Globus pallidus (tissue), 1 donor: ENCODE measurements at places on chromosomes 2 and 18.

- DNase-seq: no peak
Measured at GRCh38 chr18:3689986-3690763, 240.2 kb downstream of the TGIF1 start.

- no peak for DNase-seq
Measured at GRCh38 chr2:162839419-162839818, 852 bp upstream of the KCNH7 start.

GRCh38 chr2:17643031-17643615, 102.6 kb downstream of the VSNL1 start:
- no peak for DNase-seq

DNA sequence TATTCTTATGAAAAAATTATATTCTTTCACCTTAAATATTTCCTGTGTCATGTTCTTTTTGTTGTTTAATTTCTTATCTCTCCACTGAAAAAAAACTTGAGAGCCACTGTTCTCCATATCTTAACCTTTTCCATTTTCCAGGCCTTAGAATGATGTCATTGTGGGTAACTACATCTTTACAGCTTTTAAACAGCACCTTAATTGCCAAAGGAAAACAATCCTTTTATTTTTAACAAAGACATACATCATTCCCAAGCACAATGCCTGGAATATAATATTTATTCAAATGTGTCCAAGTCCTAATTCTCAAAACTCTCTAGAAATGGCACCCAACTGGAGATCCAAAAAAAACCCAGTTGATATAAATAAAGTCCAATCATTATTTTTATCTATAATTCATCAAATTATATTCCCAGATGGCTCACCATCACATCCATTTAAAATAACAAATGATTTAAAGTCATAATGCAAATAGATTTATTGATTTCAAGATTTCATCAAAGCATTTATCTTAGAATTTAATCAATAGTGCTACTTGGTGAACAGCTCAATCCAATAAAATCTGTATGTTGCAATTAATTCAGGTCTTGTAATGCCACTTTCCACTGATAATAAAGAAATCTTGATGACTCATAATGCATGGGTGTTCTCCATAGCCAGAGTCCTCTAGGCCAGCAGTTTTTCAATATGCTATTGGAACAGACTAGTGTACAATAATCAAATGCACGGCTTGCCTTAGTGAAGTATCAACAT, 107.1 kb upstream of the MAPRE2 start:
- no peak for DNase-seq

GRCh38 chr2:231241755-231242507, 43.5 kb downstream of the ARMC9 start:
- peak; percentile 20 for DNase-seq

GRCh38 chr18:75213611-75214331, 3.2 kb downstream of the TSHZ1 start:
- no peak for DNase-seq

GRCh38 chr2:42794271-42795046, 2.1 kb upstream of the HAAO start:
- DNase-seq: no peak

DNA sequence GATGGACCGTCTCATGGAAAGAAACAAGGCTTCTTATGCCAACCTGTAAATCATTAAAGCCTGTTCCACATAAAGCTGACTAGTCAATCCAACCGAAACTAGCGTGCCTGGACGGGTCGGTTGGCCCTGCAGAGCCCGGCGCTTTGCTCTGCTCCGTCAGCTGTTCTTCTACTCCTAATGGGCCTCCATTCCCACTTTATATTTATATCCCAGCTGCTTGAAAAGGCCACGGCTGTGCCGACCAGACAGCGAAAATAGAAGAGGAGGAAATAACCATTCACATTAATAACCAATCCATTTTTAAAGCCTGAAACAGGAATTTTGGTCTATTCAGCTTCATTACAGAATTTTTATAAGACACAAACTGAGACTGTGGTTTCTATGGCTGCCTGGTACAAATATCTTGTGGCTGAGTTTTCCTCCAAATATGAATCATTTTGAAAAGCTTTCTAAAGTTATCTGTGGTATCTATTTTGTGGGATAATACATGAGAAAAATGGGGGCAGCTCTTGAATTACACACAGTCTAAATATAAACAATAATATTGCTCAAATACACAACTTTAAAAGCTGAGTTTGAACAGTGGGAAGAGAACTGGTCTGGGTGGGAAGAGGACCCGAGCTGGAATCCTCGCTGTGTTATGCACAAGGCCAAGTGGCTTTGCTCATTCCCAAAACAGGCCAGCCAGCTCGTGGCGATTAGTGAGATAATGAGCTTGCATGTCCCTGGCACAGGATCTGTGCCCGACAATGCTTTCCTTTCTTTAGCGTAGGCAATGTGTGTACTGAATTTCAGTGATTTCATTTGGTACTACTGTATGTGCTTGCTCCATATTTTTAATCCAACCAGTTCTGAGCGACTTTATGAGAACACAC, 10.5 kb upstream of the FAM124B start:
- DNase-seq: no peak

GRCh38 chr2:241904011-241904718, 34.6 kb downstream of the RTP5 start:
- no peak for DNase-seq

GRCh38 chr2:35339211-35339610, 1016.4 kb upstream of the CRIM1 start:
- DNase-seq: no peak

DNA sequence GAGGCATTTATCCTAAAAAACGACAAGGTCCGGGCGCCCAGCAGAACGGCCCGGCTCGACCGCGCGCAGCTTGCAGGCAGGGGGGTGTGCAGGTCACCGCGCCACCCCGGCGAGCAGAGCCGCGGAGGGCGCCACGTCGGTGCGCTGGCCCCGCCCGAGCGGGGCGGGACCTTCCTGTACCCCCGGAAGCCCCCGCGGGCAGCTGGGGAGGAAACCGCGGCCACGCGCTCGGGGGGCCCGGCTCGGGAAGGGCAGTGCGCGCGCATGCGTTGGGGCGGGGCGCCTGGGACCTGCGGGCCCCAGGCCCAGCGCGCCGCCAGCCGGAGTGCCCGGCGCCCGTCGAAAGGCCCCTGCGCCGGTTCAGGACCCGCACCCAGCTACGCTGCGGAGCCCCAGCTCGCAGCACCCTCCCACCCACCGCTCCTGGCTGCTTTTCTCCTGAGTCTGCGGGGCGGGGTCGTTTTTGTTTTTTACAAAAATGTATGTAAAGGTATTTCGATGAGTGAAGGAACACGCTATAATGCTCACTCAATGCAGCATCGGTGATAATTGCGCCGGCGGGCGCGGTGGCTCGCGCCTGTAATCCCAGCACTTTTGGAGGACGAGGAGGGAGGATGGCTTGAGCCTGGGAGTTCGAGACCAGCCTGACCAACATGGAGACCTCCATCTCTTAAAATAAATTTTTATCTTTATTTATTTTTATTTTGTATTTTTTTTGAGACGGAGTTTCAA, 47.7 kb upstream of the POMC start:
- peak; percentile 54 for DNase-seq

DNA sequence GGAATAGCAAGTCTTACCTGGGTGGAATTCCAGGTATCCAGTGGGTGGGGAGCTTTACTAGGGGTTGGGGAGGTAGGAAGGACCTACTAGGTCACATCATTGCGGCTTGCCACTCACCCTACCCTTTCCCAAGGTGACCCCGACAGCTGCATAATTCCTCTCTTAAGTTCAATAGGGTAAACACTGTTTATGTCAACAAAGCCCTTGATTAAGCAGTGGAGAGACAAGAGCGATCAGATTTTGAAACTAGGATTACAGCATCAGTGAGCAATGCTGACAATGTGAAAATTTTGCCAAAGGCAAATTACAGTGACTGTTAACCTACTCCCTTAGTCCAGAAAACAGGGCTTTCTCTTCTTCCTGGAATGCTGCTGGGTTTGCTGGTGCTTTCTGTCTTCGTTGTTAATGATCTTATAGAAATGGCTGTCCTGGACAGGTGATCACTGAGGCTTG, 14.5 kb downstream of the SLC19A3 start:
- DNase-seq: no peak

- DNase-seq: no peak
Measured at GRCh38 chr2:24969784-24970183, 2.0 kb downstream of the DNAJC27 start.

GRCh38 chr2:102050854-102051391, 59.2 kb downstream of the IL1R2 start:
- DNase-seq: peak; percentile 65

DNA sequence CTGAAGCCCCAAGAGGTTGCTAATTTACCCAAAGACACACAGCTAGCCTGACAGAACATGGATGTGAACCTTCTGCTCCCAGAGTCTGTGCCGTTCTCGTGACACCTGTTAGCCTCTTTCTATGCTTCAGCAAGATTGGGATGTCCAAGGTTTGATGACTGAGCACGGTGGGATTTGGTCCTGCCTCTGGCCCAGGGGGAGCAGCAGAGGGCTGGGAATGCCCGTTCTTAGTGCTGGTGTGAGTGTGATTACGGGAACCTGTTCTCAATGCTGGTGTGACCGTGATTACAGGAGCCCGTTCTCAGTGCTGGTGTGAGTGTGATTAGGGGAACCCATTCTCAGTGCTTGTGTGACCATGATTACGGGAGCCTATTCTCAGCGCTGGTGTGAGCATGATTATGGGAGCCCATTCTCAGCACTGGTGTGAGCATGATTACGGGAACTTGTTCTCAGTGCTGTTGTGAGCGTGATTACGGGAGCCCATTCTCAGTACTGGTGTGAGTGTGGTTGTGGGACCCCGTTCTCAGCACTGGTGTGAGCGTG, 67.3 kb upstream of the SNTG2 start:
- no peak for DNase-seq

- DNase-seq: no peak
Measured at GRCh38 chr18:27699137-27699536, 477.8 kb downstream of the CDH2 start.

DNA sequence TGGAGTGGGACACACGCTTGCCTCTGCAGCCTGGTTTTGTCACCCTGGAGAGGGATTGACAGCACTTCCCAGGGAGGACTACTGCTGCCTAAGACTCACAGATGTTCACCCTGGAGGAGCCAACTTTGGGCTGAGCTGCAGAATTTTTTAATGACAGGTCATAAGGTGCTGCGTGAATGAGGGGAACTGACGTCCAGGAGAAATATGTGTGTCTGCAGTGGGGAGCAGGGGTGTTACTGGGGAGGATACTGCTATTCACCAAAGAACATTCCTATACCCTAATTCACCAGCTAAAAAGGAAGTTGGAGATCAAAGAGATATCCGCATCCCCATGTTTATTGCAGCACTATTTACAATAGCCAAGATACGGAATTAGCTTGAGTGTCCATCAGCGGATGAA, 144.4 kb downstream of the MGAT5 start:
- no peak for DNase-seq

- no peak for DNase-seq
Measured at GRCh38 chr2:17756668-17757067, 2.7 kb downstream of the GEN1 start.

GRCh38 chr2:7479603-7480002, 562.4 kb downstream of the RNF144A start:
- DNase-seq: no peak

DNA sequence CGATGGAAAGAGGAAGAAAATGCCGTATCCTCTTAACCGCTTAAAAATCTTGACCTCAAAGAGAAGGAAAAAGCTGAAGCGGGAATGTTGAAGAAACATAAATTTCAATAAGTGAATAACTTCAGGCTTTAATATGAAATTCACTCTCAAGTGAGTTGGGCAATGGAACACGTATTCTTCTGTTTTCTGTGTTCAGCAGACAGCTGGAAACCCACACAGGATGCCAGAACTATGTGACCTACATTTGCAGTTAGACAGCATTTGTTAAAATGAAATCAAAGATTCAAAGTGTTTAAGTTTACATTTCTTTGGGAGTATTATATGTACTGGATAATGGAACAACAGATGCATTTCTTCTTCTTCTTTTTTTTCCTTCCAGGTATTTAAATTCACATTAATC, 80.5 kb upstream of the SPATS2L start:
- no peak for DNase-seq

DNA sequence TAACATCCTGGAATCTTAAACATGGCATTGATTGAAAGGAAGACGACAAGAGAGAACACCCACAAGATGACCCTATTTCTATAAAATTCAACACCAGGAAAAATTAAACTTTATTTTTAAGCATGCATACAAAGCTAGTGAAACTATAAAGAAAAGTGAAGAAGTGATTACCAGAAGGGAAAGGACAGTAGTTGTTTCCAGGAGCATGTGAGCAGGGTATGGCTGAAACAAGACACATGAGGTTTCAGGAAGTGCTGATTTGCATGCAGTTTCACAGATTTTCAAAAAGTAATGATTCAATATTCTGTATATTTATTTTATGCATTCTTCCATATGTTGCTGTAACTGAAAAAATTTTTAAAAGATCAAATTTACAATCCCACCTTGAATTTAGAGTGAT, 24.6 kb upstream of the DAW1 start:
- no peak for DNase-seq

DNA sequence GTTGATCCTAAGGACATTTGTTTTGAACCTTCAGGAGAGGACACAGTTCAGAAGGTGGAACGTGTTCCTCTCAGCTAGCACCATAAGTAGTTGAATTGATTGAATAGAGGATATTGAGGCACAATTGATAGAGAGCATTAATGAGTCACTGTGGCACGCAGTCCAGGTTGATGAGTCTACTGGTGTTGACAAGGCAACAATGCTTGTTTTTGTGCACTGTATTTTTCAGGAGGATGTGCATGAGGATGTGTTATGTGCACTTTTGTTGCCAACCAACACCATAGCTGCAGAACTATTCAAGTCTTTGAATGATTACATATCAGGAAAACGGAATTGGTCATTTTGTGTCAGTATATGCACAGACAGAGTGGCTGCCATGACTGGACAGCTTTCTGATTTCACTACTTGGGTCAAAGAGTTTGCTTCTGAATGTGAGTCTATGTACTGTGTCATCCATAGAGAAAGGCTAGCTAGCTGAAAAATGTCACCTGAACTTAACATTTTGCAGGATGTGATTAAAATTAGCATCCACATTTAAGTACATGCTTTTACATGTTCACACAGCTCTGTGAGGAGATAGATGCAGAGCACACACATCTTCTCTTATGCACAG, 140.1 kb upstream of the B3GNT2 start:
- DNase-seq: no peak

DNA sequence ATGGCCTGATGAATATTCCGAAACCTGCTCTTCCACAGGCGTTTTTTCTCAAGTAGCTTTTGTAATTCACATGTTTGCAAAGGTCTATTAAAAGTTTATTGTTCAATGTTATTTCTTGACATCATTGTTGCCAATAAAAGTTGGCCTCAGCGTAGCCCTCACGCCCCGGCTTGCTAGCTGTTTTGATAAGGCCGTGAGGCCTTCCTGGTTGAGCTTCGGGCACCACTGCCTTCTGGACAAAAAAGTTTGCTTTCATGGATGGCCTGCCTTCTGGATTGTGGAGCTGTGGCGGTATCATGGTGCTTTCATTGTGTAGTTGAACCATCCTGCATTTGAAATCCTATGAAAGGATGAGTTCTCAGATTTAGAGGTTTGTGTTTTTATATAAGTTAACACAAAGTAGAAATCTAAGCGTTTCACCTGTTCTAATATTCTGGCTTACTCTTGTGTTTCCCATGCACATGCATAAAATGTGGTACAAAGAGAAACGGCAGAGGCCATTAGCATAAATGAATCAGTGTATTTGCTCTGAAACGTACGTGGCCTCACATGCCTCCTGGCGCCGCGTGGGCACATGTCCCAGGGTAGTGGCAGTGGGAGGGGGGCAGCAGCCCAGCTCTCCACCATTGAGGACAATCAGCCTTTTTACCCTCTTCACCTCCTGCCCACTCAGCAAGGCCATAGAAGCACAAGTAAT, 134.5 kb downstream of the NCK2 start:
- no peak for DNase-seq

- DNase-seq: peak; percentile 20
Measured at GRCh38 chr18:77320971-77321559, 71.4 kb downstream of the GALR1 start.
